ENCODE measurements at places on chromosomes 6 and 20.
A peak's percentile ranks its signal among the peaks of the same experiment; 100 is the strongest.

- DNase-seq, result no peak
These were observed 13.2 kb upstream of the KIF25 start for GRCh38 chr6:167984144-167984719.

DNA sequence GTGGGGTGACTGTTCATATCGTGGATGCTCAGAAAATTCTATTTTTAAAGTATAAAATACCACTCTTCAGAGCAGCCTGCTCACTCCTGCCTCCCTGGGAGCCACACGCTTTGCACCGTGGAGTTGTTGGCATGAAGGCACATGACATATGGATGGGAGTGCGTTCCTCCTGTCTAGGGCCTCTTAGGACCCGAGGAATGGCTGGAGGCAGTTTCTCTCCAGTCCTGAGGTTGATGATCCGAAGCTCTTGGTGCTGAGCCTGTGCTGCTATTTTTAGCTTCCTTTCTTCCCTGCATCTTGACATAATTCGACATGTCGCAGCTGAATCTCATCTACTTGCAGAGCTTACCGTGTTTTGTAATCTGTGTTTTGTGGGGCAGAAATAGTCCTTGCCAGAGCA is 73.9 kb downstream of the PHACTR3 start:
- DNase-seq, result no peak

DNA sequence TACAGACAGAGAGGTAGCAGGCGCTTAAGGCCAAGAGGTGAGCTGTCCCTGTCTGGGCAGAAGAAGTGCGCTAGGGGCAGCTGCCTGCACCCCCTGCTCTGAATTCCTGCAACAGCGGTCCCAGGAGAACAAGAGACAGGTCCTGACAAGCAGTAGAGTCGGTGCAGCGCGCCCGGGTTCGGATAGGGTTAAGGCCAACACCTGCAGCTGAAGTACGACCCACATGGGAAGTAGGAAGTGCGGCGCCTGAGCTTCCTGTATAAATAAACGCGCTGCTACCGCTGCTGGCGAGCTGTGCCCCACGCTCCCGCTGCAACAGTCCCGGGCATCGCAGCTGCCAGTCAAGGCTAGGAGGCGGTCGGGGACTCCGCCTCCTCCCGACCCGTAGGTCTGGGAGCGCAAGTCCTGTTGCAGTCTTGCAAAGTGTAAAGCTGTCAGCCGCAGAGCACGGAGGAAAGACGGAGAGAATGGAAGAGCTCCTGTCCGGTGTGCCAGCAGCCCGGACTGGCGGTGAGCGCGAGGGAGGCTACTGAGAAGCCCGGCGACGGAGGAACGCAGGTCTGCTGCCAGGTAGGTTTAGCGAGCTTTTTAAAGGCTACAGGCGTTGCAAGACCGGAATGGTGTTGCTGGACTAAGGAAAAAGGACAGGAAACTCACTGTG is at the start of gene RNF144B:
TSS of gene RNF144B (plus strand) at position 290 of the 661 bp plus-strand sequence. CDS start 12,185 bp downstream, outside the sequence.
- peak; percentile 95 for DNase-seq

DNA sequence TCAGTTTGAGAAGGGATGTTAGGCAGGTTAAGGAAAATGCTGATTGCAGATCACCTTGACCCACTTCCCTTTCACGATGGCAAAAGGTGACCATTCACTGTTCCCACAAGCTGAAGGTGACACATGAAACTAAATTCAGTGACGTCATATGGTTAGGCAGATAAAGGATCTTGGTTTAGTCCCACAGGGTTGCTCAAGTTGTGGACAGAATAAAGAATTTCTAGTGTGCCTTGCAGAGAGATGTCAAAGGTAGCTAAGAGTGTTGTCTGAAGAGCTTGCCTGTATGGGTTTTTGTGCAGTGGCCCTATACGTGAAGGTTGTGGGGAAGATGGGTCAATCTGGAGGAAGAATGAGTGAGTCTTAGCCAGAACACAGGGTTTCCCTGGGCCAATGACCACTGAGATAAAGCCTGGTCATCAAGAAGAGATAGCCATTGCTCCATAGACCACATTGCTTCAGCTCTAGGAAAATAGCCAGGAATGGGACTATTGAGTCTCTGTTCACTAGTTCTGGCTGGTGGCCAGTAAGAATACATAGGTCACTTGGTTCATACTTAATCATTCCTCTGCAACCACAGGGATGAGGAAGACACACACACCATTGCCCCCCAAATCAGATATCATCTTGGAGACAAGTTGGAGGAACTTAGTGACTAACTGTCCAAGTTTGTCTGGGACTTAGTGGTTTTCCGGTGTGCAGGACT is 148.5 kb upstream of the ATXN1 start:
- DNase-seq, result no peak

- peak; percentile 41 for DNase-seq
These were observed 942 bp downstream of the HLA-E start for GRCh38 chr6:30490026-30490876.

- DNase-seq, result peak; percentile 65
These were observed 885 bp downstream of the MTCL3 start for GRCh38 chr6:127518191-127518709.

DNA sequence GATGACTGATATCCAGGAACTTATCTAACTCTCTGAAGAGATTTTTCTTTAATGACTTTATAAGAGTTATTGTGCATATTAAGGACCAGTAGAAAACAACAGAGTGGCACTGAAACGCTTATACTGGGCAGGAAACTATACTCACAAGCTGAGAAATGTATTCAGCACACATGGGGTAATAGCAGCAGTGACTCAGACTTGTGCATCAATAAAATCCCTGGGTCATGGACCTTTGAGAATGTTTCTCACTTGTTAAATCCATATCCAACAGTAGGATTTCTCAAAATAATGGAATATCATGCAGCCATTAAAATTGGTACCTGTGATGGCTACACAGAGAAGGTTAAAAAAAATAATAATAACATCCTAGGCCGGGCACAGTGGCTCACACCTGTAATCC is 219.5 kb downstream of the BTBD9 start:
- no peak for DNase-seq

DNA sequence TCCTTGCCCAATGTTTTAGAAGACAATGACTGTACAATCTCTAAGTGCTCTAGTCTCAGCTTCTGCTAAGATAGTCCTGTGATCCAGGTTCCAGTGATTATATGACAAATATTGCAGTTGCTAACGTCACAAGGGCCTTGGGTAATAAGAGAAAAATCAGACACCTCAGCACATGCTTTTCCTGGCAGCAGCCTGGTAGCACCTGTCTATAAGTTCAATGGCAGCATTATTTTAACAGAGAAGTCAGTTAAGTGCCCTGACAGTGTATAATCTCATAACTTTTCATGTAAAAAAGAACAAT is 121.3 kb upstream of the BCLAF1 start:
- peak; percentile 23 for DNase-seq

DNA sequence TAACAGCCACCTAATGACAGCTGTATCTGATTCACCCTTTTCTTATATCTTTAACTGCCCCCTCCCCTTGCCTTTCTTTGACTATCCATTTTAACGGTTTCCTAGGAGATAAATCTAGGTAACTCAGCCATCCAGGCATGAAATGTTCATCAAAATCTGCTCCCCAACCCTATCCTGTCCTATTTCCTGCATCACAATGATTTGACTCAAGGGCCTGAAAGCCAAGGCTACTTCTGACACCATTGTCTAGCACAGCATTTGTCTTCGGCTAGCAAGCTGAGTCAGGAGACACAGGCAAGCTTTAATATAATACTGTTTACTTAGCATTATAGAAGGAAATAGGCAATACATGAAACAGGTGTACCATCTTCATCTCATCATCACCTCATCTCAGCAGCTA is 31.6 kb upstream of the MANEA start:
- no peak for DNase-seq

GRCh38 chr20:19723813-19724430 is 34.1 kb upstream of the RIN2 start:
- DNase-seq, result no peak

- no peak for DNase-seq
These were observed at the start of gene CST11 for GRCh38 chr20:23452776-23453175. Gene CST11 (minus strand): TSS chr20:23452876. CDS start chr20:23452811, 65 bp downstream.

GRCh38 chr6:11232770-11233626 is 530 bp upstream of the NEDD9 start:
- DNase-seq, result peak; percentile 76

- no peak for DNase-seq
These were observed 598 bp downstream of the OGFR start for GRCh38 chr20:62805155-62805710.

GRCh38 chr6:144383336-144383735 is 98.2 kb downstream of the UTRN start:
- no peak for DNase-seq

Measured in NCI-H1105 treated with DMSO at 0.1 percent for 48 hours (cell line).